EH (cell line): ENCODE measurements at places on chromosomes 6 and 20.

DNA sequence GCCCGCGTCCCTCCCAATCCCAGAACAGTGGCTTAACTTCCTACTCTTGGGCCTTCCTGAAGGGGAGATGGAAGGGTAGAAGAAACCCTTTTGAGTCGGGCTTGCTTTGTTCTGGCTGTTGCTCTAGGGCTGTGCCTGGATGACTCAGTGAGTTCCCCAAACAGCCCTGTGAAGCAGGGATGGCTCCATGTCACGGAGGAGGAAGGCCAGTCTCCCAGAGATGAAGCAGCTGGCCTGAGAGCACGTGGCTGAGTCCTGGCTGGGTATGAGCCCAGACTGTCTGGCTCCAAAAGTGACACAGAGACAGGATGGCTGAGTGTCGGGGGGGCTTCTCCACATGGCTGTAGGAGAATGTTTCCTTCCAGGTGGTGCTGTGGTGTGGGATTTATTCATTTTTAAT lies 4.6 kb downstream of the SYTL3 start:
- DNase-seq: peak; percentile 96

- peak; percentile 79 for DNase-seq
Measured at GRCh38 chr20:62025832-62026563, 39.7 kb downstream of the TAF4 start.

GRCh38 chr20:32509639-32510066 lies 75.5 kb downstream of the NOL4L start:
- DNase-seq: peak; percentile 41

GRCh38 chr6:170221052-170221752 lies 69.7 kb downstream of the DLL1 start:
- no peak for DNase-seq

DNA sequence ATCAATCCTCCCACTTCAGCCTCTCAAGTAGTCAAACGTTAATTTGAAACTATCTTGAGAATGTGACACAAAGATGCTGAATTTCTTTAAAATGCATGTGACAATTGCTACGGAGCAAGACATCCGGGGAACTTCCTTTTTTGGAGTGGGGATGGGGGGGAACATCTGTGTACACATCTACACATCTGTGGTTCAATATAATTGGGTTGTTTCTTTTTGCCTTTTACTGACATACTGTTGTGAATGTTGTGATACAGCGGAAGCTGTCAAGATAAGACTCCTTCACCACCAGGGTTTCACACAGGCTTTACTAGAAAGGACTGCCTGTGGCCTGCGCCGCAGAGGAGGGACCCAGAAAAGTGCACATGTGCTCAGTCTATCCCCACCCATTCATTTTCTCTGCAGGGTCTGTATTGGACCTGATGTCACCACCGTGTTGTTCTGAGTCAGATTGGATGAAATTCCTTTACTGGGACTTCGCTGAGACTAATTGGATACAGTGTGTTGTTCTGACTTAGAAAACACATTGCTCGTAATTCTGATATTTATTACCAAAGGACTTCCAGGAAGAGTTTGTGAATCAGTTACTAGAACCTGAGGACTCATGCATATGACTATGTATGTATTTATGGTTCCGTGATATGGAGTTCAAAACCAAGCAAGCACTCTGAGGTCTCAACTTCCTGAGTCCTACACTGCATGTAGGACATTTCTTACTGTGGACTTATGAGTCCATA lies 98.7 kb upstream of the SGK1 start:
- peak; percentile 86 for DNase-seq

DNA sequence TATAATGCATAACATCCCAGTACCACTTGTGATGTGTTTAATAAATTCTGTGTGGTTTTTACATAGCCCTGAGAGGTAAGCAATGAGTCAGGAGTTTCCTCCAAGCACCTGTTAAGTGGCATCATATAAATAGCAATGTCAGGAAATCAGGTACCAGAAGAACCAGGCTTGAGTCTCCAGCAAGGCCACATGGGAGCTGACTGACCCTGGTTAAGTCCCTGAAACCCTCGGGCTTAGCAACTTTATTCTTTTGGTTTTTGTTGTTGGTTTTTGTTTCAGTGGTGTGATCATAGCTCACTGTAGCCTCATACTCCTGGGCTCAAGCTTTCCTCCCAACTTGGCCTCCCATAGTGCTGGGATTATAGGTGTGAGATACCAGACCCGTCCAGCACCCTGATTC lies 70.0 kb downstream of the PTPRT start:
- DNase-seq: no peak

- no peak for DNase-seq
Measured at GRCh38 chr20:8398263-8399051, 266.4 kb downstream of the PLCB1 start.

GRCh38 chr20:13684566-13685222 lies 46.0 kb upstream of the TASP1 start:
- DNase-seq: no peak

GRCh38 chr20:33670715-33671499 lies 3.3 kb downstream of the NECAB3 start:
- no peak for DNase-seq

DNA sequence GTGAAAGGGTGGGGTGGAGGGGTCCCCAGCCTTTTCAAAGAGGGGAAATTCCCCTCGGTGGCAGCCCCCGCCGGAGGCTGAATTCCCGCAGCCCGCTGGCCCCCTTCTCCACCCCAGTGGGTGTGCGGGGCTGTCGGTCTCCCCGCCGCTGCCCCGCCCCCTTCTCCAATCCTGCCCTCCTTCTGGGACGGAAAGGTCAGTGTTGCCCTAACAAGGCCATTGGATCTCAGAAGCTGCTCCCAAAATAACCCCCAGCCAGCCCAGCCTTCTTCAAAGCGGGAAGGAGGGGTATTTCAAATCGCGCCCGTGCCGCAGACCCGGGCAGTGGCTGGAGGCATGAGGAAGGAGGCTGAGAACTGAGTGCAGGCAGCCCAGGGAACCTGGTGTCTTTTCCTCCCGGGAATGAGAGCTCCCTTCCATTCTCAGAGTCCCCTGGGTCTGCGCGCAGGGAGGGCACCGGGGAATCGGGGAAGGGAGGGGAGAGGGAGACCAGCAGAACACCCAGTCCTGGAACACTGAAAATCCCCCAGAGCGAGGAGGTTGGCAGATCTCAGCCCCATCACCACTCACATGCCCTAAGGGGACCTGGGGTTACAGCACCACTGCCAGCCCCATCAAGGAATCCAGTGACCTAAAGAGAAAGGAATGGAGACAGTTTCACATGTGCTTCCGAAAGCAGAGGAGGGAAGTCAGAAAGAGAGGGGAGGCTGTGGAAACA lies at the start of gene JPH2:
Gene JPH2 (minus strand): TSS at position 135 of the 718 bp plus-strand sequence. CDS start 483 bp downstream, outside the sequence.
- DNase-seq: peak; percentile 98

- no peak for DNase-seq
Measured at GRCh38 chr6:47722194-47722593, 23.8 kb downstream of the ADGRF4 start.

DNA sequence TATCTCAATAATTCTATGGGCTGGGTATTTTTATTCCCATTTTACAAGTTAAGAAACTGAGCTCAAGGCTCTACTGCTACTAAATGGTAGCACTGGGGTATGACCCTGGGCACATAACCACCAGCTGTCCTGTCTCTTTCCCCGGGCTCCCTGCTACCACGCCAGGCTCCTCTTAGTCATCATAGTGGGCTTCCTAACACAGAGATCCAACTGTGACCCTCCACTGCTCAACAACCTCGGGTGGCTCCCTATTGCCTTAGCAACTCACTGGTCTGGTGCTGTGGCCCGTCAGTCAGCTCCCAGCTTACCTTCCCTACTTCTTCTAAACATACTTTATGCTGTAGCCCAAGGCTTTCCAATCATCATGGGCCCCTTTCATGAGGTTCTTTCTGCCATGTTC lies 4.5 kb downstream of the KIAA1755 start:
- peak; percentile 17 for DNase-seq

DNA sequence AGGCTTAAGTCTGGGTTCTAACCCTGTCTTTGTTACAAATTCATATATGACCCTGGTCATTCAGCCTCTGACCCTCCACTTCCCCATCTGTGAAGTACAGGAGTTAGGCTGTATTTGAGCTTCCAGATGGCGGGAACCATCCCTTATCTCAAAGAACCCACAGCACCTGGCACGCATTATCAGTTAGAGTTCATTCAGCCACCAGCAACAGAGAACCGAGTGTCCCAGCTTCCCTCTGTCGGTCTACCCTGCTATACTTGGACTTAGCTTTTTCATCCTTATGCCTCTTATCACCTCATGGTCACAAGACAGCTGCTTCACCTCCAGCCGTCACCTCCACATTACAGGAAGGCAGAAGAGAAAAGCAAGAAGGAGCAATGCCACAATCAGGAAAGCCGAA lies 147.8 kb downstream of the EYA2 start:
- DNase-seq: no peak

GRCh38 chr6:67350729-67351128 lies 1284.4 kb upstream of the ADGRB3 start:
- no peak for DNase-seq

DNA sequence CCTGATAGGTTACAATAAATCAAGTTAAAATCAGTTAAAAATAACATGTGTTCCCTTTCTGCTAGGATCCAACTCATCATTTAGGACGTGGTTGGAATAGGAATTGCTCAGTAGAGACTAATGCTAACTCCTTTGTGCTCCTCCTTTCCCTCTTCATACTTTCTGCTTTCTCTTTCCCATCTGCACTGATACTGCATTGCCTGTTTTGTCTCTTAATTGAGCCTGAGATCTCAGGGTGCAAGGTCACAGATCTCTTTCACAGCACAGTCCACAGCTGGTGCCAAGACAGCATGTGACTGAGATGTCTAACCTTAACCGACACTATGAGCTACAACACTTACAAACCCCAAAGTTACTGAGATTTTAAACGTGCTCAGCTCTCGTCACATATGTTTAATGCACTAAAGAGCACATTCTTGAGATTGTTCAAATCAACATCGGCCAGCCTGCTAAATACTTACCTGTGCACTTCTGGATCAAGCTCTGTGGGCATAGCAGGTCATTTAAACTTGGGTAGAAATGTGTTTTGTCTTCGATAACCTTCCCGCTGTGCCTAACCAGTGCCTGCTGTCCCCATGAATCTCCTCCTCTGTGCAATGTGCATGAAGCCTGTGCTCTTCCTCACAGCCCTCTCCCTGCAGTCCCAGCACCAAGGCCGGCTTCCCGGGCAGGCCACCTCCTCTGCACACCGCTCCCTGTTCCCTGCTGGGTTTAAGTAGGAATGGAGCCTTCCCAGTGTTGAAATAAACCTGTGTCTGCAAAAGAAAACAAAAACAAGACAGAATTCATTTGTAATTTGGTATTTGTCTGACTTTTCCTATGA lies 39.6 kb upstream of the AFDN start:
- no peak for DNase-seq

DNA sequence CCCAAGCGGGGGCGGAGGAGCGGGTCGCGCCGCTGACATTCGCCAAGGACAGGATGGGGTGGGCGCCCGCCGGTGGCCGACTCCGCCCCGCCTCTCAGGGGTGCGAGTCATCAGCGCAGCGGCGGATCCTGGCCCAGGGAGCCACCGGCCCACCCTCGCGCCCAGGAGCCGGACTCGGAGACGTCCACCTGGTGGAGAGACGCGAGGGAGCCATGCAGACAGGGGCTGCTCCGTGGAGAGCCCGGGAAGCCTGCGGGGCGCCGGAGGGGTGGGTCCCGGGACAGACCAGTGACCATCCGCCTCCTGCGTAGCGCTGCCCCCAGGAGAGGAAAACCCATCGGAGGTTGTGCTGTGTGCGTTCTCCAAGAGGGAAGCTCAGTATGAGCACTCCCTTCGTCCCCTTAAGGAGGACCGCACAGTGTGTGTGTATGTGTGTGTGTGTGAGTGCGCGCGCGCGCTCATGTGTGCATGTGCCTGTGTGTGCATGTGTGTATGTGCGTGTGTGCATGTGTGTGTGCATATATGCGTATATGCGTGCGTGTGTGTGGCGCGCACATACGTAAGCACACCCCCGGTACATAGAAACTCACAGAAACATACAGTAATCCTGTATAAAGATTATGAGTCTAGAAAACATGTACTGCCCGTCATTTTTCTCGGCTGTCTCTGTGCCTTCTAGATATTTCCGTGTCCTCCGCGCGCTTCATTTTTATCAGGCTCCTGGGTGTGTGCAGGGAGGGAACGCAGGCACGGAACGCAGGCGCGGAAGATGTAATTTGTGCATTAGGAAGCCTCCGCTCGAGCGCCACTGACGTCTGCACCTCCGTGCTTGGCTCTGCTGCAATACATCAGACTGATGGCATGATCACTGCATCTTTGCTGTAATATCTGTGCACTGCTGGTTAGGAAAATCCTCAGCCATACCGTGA lies 158.9 kb downstream of the TBXT start:
- DNase-seq: peak; percentile 27

DNA sequence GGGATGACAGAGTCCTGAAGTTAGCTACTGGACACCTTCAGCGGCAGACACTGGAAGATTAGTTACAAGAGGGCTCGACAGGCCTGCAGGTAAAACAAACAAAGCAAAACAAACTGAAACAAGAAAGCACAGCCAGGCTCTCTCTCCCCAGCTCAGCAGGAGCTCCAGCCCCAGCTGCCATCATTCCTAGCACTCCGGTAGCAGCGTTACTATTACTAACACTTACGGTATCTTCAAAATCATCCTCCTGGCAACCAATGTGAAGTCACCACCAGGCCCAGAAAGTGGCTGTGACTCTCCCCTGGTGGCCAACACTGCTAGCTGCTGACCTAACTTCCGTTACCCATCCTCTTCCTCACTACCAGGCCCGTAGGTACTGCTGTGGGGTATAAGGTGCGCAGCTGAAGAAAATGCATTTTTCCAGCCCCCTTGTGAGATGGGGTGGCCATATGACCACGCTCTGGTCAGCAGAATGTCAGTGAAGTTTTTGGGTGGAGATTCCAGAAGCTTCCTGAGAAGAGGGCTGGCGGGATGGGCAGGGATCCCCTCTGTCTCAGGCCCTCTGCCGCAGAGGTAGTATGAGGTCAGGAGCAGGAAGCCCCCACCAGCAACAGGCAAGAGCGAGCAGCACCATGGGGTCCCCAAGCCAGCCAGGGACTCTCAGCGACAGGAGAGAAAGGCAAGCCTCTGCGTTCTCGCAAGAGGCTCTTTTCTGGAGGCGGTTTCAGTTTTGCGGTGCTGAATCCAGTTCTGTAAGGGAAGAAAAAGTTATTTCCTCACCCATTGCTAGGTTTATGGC lies 37.4 kb upstream of the TBXT start:
- no peak for DNase-seq

GRCh38 chr20:52847029-52847660 lies 125.0 kb upstream of the TSHZ2 start:
- no peak for DNase-seq

DNA sequence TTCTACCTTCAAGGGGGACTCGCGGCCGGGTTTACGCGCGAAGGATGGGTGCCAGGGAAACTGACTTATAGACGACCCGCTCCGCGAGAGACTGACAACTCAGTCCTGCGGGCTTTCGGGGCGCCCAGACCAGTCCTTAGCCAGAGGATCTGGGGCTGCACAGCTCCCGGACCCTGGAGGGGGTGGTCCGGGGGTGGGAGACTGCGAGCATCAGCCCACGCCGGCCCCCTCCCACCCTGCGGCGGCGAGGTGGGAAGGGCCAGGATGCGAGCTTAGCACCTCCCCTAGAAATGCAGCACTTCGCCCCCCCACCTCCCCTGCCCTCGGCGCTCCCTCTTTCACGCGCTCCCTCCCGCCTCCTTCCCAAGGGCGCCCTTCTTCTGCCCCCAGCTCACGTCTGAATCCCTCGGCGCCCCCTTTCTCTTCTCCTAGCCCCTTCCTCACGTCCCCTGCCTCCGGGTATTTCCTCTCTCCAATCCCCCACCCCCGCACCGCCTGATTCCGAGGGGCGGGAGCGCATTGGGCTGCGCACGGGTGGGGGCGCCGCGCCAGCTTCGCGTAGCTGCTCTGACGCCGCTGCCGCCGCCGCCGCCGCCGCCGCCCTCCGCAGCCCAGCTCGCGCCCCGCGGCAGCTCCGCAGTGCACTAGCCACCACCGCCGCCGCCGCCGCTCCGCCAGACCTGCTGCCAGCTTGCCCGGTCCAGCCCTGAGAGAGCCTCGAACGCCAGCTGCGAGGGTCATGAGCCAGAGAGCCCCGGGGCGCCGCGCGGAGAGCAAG lies at the start of gene SLC32A1:
Gene SLC32A1 (plus strand): TSS at position 639 of the 778 bp plus-strand sequence. CDS start 239 bp downstream, outside the sequence.
- DNase-seq: no peak
